Renal cortex interstitium (tissue), 15 donors: ENCODE measurements at places on chromosomes 11 and 22. TPM values are rescaled to one million over a fixed set of nuclear protein-coding genes. Genes with fewer than 3 reads are reported as not detected.

The KBTBD3 gene
- polyA plus RNA-seq = 11.3 TPM

The SYT7 gene
- 4.8 TPM for polyA plus RNA-seq

The UPK2 gene
- polyA plus RNA-seq = 3.5 TPM

The NDUFS3 gene
- polyA plus RNA-seq = 148 TPM

The BDNF gene
- polyA plus RNA-seq = 1.6 TPM
